Neural crest cell (in vitro differentiated cells): ENCODE measurements at places on chromosomes 12 and 14.

DNA sequence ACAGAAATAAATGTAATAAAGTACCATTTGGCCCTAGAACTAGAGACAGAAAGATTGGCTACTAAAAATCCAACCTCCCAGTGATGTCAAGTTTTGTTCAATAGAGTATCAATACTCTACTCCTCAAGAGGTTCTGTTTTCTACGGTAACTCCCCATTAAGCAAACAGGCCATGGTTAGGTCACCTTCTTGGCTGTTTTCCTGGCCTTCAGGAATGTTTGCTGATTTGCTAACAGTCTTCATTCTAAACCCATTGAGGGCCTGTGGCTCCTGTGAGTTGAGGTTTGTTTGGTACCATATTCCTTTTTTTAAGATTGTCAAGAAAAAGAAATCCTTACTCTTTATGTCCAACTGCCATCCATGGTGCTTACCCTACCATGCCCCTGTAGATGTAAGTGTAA lies 1022.0 kb upstream of the TMEM132C start:
- no peak for DNase-seq

DNA sequence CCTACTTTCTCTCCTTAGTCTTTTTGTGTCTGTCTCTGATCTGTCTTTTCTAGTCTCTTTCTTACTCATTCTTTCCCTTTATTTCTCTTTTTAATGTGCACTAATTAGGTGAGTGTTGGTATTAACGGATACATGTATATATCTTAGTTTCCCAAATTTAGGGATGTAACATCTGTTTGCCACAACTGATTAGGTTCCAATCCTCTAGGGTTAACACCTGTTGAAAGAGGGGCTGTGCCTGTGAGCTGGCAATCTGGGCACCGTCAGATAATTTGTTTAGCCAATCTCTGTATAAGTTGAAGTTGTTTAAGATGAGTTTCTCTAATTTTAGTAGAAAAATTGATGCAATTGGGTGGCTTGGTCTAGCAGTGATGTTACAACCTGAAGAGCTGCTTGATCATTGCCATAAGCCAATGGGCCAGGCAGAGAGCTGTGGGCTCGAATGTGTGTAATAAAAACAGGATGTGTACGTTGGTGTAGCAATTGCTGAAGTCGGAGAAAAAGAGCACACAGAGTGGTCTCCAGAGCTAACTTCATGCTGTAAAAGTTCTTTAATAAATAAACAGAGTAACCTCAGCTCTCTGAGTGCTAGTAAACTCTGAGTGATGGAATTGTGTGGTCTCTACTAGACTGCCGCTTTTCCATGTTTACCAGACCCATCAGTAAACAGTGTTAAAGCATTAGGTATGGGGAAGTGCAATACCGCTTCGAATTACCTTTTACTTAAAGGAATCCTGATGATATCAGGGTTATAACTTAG lies 18.3 kb upstream of the LYZ start:
- no peak for DNase-seq

DNA sequence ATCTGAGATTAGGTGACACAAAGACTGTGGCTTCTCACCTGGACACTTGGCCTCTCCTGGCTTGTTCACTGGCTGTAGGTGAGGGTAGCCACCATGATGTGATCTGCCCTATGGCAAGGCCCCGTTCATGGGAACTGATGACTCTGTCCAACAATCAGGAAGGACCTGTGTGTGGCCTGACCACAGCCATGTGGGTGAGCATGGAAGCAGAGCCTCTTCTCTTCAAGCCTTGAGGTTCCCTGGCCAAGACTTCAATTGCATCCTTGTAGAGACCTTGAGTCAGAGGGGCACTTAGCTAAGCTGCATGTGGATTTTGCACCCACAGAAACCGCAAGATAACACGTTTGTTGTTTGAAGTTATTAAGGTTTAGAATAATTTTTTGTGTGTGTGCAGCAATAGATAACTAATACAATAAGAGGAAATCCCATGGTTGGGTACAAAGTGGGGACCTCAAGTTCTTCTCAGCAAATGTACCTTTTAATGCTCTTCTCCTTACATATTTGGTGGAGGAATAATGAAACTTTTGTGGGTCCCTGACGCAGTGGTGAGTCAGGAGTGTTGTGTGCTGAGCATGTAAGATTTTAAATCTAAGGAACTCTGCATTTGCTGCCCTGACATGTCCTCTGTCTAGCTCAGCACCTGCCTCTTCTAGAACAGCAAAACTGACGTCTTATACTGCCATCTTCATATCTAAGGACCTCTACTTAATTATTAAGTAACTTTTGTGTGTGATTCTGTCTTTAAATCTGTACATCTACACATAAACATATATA lies 27.5 kb upstream of the PLEKHG7 start:
- DNase-seq = no peak

DNA sequence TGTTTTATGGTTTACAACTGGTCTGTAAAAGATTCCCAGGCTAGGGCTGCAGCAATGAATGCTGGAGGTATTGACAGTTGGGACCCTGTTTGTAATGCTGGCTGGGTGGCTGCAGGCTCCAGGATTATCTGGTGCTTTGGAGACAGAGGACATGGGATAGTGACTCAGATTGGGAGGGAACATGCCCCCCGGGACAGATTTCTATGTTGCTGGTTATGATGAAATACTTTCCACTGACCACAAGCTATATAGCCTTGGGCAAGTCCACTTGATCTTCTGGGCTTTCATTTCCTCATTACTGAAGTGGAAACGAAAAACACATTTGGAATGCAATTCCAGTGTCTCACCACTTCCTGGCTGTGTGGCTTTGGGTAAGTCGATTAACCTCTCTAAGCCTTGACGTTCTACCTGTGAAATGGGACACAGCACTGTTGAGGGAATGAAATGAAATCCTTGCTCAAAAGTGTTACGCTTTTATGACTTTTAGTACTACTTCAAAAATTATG lies 6.3 kb upstream of the TPCN1 start:
- DNase-seq = no peak

GRCh38 chr14:54803396-54803795 lies 99.2 kb downstream of the GCH1 start:
- no peak for DNase-seq

DNA sequence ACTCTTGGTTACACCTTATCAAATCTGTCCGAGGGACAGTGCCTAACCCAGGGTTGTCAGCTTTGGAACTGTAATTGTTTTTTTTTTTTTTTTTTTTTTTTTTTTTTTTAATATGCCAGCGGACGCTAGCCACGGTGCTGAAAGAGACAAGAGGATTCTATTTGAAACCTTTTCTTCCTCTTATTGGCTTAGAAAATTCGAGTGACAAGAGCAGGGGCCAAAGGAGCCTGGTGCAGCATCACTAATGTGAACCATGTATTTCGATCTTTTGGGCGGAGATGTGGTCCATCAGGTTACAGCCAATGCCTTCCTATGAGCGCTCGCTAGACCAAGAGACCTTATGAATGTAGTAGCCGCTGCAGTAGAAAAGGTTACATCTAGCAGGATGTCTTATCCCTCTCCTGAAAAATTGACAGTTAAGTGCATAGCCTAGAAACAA lies 922 bp downstream of the PTPRR start:
- no peak for DNase-seq

- no peak for DNase-seq
These were observed 26.5 kb downstream of the OTUB2 start for GRCh38 chr14:94052662-94053061.

- DNase-seq = no peak
These were observed 31.1 kb upstream of the SLC38A2 start for GRCh38 chr12:46403719-46404070.

DNA sequence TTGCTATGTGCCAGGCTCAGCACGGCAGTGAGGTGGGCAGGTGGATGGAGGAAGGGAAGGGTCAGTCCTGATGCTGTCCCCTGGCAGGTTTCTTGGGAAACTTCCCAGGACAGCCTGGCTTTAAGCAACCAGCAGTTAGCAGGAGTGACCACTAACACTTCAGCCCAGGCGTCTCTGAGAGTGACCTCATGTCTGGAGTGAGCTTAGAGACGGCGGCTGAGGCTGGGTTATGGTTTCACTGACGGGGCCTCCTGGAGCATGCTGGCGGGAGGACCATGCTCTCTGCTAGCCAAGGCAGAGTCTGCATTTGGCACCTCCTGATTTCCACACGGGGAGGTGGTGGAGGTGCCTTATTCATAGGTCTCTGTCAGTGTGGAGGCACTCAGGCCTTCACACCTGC lies 2.5 kb downstream of the HHIPL1 start:
- DNase-seq = no peak

DNA sequence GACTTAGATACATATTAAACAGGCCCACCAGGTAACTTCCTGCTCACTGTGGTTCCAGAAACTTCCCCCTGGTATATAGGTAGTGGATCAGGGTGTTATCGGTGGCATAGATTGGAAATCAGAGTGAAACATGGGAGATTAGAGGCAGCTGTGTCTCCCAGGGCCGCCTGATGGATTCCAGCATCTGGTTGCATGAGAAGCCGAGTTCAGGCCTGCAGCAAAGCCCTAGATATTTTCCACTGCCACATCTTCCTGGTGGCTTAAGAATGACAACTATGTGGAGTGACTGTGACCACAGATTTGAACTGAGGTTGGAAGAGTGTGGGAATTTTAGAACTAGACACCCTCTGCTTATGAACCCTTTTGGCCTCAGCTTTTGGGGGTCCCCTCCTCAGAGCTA lies 184.8 kb upstream of the NTF3 start:
- DNase-seq = no peak

DNA sequence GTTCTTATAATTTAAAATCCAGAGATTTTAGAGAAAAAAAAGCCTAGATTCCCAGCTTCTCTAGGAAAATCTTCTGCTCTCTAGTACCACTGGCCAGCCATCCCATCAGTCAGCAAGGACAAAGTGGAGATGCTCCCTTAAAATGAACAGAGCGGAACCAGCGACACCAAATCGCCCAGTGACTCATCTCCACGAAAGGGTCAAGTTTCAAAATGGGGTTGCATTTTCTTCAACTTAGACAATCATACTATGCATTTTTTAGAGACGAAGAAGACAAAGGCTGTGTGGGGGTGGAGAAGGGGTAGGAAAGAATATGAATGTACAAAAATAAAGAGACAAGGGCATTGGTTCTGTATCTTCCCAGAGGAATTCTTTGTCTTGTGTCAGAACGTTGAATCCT lies 212.0 kb downstream of the SLC15A4 start:
- DNase-seq = no peak
